ENCODE measurements at places on chromosomes 5 and 9.

GRCh38 chr5:6719896-6720560 is 6.8 kb downstream of the TENT4A start:
- DNase-seq = no peak

GRCh38 chr5:167769846-167770413 is 521.5 kb upstream of the WWC1 start:
- no peak for DNase-seq

DNA sequence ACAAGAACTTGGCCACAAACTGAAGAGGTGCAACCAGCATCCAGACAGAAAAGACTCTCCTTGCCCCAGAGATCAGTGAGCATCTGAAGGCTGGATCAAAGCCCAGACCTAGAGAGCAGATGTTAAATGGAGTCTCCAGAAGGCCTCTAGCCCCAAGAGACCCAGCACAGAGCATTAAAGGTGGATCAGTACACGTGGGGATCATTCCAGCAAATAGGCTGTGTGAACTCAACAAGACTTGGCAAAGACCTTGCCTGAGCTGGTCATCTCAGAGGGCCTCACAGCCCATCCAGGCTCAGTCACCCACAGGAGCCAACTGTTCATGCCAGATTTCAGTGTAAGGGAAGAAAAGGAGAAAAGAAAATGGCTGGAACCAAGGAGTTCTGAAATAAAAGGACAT is 214.0 kb downstream of the ENC1 start:
- no peak for DNase-seq

GRCh38 chr9:17134396-17135294 is at the start of gene CNTLN:
TSS of gene CNTLN (plus strand) at chr9:17135040. CDS start at chr9:17135066, 26 bp downstream.
- DNase-seq = peak; percentile 53

DNA sequence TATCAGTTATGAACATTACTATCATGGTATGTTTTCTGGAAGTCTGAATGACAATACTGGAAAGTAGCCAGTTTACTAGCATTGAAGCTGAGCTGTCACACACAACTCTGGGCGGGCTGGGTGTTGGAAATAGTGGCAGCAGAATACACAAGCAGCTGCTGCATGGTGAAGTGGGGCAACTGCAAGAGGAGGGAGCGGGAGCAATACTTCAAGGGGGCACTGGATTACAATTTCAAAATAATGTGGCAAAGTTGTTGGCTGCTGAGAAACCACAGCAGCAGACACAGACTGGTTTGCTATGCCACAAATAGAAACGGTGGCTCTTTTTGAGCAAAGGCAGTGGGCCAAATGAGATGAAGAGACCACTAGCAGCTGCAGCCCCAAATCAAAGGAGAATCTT is 350.2 kb downstream of the KIAA0825 start:
- no peak for DNase-seq

- DNase-seq = no peak
Measured at GRCh38 chr5:142959683-142960657, 189.8 kb downstream of the ARHGAP26 start.

- DNase-seq = no peak
Measured at GRCh38 chr9:110114086-110114858, 93.7 kb downstream of the C9orf152 start.

GRCh38 chr9:116238776-116239340 is 85.3 kb downstream of the PAPPA start:
- DNase-seq = no peak

- DNase-seq = no peak
Measured at GRCh38 chr5:175021321-175021720, 296.9 kb downstream of the MSX2 start.

- no peak for DNase-seq
Measured at GRCh38 chr5:145479857-145480256, 355.3 kb downstream of the PRELID2 start.

DNA sequence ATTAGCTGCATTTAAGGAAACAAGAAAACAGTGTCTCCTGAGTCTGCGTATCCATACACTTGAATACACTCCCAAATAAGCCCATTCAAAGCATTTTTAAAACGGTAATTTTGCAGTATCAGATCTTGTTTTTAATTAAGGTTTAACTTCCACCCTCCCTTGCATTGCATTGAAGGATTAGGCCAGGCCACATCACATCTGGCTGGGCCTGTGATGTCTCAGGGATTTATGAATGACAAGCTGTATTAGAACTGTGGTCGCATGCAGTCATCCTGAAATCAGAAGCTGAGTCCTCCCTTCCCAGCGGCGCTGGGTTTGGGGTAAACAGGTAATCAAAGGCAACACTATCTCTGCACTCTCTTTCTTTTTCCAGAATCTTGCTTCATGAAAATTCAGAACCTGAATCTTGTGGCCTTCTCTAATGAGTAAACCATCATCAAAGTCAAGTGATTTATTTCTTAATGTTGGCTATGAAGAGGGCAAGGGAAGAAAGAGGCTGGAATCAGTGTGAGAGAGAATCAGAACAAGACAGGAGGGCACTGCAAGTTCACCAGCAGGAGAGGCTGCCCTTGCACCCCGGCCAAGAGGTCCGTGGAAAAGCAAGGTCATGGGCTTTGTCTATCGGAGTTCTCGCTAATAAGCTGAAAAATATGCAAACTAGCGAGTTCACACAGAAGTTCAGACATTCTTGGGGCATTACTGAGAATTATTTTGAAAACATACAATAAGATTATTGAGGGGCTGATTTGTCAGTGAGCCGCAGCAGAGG is 80.0 kb upstream of the ZSWIM6 start:
- no peak for DNase-seq

- no peak for DNase-seq
Measured at GRCh38 chr9:69637817-69638200, 34.4 kb downstream of the APBA1 start.

DNA sequence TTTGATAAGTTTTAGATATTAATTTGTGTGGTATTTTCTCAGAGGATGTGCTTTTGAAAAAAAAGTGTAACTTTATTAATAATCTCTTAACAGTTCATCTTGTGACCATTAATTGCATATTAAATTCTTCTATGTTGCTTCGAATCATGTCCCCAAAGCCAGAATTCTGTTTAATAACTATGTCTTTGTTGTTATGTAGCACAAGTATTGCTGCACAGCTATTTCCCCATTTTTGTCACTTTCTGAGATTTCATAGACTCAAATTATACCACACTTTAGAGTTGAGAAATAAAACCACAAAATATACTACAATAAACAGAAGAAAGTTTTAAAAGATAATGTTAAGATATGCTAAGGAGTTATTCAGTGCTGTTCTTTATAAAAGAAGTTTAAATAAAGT is 2.8 kb downstream of the MEF2C start:
- DNase-seq = no peak

DNA sequence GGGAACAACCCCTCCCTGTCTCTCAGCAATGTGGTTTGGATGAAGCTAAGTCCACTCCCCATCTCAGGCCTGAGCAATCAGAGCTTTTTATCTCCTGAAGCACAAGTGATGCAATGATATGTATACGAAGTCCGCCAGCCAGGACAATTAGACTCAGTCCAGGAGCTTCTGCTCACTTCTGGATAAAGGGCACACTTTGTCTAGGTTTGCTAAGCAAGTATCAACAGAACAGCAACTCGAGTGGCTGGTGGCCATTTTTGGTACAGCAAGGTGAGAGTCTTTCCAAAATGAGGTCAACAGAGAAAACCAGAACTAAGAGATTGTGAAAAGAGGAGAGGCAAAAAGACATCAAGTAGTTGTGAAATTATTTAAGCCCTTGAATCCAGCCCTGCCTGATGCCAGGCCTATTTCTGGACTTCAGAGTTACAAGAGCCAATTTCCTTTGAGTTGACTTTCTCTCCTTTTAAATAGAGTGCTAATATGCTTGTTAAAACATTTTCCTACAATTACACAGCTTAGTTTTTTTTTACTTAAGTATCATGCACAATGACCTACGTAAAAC is 8.2 kb downstream of the NDUFA8 start:
- DNase-seq = no peak

DNA sequence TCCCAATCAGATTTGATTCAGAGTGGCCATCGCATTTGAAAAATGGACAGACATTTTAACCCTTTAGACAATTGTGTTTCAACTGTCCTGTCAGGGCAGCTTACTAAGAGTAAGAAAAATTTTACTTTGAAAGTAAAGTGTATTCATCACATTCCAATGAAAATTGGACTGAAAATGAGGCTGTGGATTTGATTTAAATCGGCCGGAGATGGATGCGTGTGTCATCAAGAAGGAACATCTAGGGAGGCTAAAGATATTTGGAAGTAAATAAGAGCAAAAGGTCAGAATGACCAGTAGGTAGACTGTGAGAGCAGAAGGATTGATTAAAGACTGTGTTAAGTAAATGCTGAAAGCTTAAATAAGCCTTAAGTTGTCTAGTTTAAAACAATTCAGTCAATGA is 1.5 kb downstream of the ZCCHC7 start:
- no peak for DNase-seq

GRCh38 chr5:79008362-79008761 is 23.3 kb upstream of the ARSB start:
- DNase-seq = no peak

DNA sequence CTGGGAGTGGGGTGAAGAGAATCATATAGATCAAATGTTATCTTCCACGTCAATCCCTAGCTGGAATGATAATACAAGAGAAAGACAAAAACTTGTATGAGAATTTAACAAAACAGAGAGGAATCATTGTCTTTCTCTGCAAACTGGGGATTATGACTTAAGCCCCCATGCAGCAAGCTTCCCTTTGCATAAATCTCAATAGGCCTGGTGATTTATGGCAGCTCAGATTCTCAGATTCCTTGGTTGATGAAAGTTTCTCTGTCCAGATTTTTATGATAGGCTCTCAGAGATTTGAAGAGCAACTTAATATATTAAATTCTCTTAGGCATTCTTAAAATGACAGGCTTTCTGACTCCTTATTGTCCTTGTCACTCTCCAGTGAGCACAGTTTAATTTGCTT is 56.0 kb downstream of the RASGRF2 start:
- no peak for DNase-seq

DNA sequence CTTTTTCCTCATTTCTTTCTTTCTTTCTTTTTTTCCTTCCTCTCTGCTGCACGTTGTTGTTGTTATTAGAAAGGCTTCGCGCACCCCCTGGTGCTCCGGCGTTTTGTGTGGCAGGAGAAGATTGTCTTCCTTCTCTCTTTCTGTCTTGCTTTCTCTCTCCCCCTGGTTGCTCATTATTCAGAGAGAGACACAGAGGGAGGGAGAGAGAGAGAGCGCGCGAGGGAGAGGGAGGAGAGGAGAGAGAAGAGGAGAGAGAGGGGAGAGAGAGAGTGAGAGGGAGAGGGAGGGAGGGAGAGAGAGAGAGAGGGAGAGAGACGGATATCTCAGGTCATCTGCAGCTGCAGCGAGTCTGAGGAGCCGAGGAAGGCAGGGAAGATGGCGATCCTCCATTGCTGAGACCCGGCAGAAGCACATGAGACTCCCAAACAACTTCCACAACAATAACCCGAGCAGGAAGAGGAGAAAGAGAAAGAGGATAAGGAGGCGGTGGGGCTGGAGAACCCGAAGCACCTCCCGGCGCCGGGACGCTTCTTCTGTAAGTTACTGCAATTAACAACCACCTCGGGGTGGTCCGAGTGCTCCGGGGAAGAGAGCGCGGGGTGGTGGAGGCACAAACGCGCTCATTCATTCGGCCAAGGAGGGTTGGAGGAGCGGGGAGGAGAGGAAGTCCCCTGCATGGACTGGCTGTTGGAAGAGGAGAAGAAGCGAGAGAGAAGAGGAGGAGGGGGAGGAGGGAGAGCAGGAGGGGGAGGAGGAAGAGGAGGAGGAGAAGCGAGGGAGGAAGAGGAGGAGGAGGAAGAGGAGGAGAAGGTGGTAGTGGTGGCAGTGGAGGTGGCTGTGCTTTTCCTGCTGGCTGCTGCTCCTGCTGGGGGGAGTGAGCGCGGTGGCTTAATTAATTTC is at the start of gene ZNF462:
ZNF462 (plus strand) TSS at position 346 of the 900 bp plus-strand sequence. CDS start 60,218 bp downstream, outside the sequence.
- DNase-seq = no peak

DNA sequence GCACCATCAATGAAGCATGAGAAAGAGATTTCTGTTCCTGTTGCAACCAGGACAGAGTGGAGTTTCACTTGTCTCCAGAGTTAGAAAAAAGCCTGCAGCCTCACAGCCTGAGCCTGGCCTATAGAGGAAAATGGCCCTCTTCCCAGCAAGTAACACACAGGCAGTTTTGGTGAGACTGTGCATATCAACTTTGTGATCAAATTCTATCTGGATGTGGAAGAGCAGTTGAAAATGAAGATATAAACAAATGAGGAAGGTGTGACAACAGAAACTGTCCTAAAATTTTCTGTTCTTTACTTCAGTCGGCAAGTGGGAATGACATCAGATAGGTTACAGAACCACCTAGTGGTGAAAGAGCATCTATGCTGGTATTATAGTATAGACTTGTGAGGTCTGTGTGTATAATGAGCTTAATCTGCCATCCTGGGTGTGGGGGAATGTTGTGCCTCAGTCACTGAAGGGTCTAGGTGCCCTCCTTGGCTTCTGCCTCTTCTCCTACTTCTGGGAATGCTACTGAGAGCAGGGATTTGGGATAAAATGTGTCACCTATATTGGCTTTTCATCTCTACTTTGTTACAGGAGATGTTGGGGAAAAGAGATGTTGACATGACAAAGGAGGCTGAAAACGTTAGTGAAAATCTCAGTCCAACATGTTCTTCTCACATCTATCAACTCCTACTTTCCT is 28.2 kb downstream of the YIPF5 start:
- no peak for DNase-seq

- no peak for DNase-seq
Measured at GRCh38 chr9:4371108-4371507, 71.2 kb upstream of the GLIS3 start.

DNA sequence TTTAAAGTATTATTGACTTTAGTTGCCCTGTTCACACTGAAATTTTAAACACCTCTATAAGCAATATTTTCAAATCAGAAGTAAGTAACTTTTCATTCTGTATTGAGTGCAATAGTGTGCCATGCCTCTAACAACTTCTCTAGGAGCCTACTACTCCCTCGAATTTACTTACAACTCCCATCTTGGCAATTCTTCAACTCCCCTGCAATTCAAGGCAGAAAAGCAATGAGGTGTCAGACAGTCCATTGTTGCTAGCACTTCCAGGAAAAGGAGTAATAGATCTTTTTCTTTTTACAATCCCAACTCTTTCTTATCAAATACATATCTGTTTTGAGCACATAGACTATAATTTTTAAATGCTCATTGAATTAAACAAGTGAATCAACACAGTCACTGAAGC is 222.7 kb upstream of the PUM3 start:
- no peak for DNase-seq

- no peak for DNase-seq
Measured at GRCh38 chr5:4083591-4084337, 488.1 kb downstream of the IRX1 start.

GRCh38 chr5:59543821-59544442 is 349.6 kb downstream of the PDE4D start:
- no peak for DNase-seq

GRCh38 chr5:132556153-132556762 is 519 bp upstream of the RAD50 start:
- DNase-seq = no peak

DNA sequence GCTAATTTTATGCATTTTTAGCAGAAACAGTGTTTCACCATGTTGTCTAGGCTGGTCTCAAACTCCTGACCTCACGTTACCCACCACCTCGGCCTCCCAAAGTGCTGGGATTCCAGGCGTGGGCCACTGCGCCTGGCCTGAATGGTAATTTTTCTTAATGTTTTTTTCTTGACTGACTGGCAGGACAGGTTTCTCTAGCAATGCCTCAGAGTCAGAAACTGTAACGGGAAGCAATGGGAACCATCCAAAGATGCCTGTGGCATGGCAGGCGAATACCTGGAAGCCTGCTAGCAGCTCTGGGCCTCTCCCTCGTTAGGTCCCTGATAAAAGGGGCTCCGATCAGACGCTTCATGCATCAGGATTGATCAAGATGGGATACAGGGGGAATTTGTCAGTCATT is 639.2 kb downstream of the NR2F1-AS1 start:
- no peak for DNase-seq

GRCh38 chr9:93295031-93295430 is 111.1 kb downstream of the WNK2 start:
- no peak for DNase-seq

GRCh38 chr9:38227656-38228055 is 158.6 kb upstream of the SHB start:
- DNase-seq = no peak

All from stimulated activated CD4-positive, alpha-beta T cell treated with anti-CD3 and anti-CD28 coated beads, Interleukin-15, amount 100 ng/mL, for 1 hour (primary cell).